ENCODE measurements at places on chromosomes 6 and 20.

- DNase-seq = no peak
Observed at GRCh38 chr6:15247500-15248450, 1.9 kb downstream of the JARID2 start.

GRCh38 chr6:17863901-17864754 is 123.3 kb downstream of the KIF13A start:
- DNase-seq = no peak

GRCh38 chr6:113317891-113318574 is 539.1 kb upstream of the MARCKS start:
- no peak for DNase-seq

GRCh38 chr6:12395898-12396297 is 105.7 kb downstream of the EDN1 start:
- no peak for DNase-seq

DNA sequence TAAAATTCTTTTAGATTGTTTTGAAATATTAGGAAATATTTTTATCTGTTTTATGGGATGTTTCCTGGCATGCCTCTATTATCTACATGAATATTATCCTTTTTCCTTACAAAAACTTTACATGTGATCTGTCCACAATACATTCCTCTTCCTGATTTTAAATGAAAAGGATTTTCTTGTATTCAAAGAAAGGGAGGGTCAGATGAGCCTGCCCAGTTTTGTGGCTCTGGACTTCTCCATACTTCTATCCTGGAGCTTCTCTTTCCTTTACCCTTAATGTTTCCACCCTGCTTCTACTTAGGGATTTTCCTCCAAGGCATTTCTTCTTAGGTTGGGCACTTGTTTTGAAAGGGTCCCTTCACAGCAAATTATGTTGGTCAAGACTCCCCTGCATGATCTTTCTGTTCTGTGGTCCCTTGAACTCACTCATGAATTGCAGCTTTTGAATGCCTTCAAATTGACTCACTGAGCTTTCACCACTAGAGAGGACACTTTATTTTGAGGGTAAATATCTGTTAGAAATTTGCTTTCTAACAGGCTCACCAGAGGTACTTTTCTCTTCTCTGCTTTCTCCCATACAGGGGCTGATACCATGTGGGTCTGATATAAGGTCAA is 104.9 kb downstream of the CENPW start:
- no peak for DNase-seq

DNA sequence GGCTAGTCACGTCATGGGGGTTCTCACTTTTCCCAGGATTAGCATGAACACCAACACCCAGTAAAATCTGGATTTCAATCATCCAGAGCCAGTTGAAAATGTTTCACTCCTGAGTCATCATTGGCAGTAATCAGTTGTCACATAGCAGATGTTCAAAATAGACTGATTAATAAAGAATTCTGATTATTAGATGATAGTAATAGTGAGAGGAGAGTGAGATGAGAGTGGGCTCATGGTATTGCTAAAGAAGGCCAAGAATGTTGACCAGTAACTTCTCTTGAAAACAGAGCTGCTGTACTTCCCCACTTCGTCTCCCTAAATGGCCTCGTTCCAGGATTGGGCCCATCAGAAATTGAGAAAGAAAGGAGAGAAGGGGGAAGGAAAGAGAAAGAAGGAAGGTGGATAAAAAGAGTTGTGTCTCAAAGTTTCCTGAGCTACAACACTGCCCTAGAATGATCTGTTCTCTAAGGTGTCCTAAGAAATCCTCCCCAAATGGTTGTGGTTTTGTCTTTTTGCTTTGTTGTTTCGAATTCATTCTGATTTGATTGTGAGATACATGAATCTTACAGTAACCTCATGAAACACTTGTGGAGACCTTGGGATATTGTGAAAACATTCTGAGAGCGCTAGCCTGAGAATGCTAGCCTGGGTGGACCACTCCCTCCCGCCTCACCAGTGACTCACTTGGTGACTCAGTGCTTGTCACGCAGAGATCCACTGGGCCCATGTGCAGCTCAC is 502.2 kb upstream of the JARID2 start:
- no peak for DNase-seq

DNA sequence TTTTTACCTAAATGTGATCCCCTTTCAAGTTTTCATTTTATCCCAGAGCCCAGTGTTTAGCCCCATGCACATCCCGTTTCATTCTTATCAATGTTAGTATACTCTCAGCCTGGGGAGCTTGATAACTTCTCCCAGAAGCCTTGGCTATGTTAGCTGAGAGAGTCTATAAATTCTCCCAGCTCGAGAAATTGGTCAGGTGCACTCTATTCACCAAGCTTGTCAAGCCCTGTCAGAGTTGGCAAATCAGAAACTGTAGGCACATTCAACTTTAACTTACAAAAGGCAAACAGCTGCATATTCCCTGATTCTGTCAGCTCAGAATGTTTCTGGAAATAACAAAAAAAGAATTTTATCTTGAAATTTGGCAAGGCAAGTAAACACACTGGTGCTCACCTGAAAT is 62.2 kb upstream of the IMPG1 start:
- no peak for DNase-seq

DNA sequence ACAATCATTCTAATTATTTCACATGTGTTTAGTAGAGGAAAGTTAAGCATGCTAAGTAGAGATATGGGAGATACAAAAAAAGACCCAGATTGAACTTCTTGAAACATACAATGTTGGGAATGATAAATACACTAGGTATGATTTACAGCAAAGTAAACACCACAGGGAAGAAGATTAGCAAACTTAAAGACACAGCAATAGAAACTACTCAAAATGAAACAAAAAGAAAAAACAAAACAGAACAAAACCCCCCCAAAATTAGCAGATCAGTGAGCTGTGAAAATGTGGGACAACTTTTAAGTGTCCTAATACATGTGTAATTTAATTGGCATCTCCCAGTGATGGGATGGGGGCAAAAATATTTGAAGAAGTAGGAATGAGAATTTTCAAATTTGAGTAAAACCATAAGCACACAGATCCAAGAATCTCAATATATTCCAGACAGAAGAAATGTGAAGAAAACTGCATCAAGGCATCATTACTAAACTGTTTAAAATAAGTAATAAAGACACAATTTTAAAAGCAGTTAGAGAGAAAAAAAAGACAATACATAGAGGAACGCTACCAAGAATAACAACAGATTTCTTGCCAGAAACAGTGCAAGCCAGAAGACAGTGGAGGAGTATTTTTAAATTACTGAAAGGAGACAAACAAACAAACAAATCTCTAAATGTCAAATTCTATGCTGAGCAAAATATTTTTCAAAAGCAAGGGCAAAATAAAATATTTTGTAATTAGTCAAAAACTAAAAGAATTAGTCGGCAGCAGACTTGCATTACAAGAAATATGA is 473.7 kb downstream of the QKI start:
- no peak for DNase-seq

Data from cerebellar nuclear complex (tissue), 1 donor.